ENCODE measurements at places on chromosomes 4 and X. TPM values are rescaled to one million over a fixed set of nuclear protein-coding genes. Genes with fewer than 3 reads are reported as not detected.

Gene DSPP
- not detected for total RNA-seq

Gene GLRA3
- total RNA-seq, result not detected

GRCh38 chr4:83308672-83309071 lies 24.1 kb upstream of the COQ2 start:
- DNase-seq, result no peak

DNA sequence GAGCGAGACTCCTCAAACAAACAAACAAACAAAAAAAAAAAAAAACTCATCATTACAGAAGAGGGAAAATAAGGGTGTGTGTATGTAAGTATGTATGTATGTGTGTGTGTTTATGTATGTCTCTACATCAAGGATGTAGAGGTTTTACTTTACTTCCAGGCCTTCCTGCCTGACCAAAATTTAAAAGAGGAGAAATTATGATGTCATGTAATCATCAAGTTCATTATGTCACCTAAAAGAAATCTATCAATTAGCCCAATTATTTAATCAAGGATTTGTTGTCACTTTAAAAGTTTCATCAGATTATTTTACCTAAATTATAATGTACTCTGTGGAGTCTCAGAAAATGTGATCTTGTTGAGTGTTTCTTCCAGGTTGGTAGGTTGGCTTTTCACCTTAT lies 21.6 kb downstream of the GUCY1A1 start:
- no peak for DNase-seq

- DNase-seq, result no peak
Measured at GRCh38 chrX:11952176-11952720, 186.0 kb upstream of the FRMPD4 start.

Gene PABPC1L2B
- total RNA-seq, result not detected

GRCh38 chr4:140611854-140612253 lies 43.1 kb upstream of the UCP1 start:
- DNase-seq, result no peak

DNA sequence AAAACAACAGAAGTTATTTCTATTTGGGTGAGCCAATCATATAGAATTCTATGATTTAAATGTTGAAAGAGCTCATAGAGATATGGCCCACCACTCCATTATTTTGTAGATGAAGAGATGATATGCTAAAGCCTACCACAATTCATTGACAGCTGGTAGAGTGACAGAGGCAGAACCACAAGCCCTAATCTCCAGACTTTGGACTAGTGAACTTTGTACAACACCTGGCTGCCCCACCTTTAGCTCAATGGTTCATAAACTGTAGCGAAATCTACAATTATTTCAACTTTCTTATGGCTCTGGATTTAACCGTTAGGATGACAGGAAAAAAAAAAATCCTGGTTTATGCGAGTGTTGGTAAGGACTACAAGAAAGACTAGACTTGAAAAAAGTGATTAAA lies 50.9 kb downstream of the PRKG2 start:
- DNase-seq, result no peak

Gene C4orf36
- 0.57 TPM for total RNA-seq

Gene FAM133A
- total RNA-seq, result 0.10 TPM

DNA sequence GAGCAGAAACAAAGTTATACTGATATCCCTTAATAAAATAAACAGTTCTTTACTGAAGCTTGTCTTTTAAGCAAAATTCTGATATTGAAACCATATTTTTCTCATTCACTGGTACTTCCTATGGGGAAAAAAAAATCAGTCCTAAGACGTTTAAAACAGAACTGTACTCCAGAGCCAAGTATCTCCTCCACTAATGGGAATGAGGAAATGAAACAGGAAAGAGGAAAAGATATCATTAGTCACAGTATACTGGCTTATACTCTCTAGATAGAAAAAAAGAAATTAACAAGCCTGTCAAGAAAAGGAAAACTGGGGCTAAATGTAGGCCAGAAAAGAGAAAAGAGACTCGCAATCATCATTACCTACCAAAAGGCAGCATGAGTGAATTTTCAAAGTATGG lies 252.7 kb downstream of the CENPC start:
- no peak for DNase-seq

Gene KCTD8
- 0.60 TPM for total RNA-seq

GRCh38 chr4:158930639-158930972 lies 161.8 kb downstream of the FNIP2 start:
- DNase-seq, result no peak

GRCh38 chr4:48033825-48034413 lies 17.3 kb downstream of the NIPAL1 start:
- no peak for DNase-seq

Gene GABRQ
- not detected for total RNA-seq

Gene GAGE1
- total RNA-seq, result not detected

Gene RAI2
- 33.8 TPM for total RNA-seq

Gene ARR3
- total RNA-seq, result not detected

Gene RAB41
- total RNA-seq, result not detected

GRCh38 chr4:158605393-158605792 lies 66.3 kb downstream of the C4orf46 start:
- DNase-seq, result no peak

- no peak for DNase-seq
Measured at GRCh38 chr4:78684325-78685079, 91.6 kb upstream of the BMP2K start.

Gene TMEM255A
- 1.6 TPM for total RNA-seq
